ENCODE measurements at places on chromosomes 3 and 15.

DNA sequence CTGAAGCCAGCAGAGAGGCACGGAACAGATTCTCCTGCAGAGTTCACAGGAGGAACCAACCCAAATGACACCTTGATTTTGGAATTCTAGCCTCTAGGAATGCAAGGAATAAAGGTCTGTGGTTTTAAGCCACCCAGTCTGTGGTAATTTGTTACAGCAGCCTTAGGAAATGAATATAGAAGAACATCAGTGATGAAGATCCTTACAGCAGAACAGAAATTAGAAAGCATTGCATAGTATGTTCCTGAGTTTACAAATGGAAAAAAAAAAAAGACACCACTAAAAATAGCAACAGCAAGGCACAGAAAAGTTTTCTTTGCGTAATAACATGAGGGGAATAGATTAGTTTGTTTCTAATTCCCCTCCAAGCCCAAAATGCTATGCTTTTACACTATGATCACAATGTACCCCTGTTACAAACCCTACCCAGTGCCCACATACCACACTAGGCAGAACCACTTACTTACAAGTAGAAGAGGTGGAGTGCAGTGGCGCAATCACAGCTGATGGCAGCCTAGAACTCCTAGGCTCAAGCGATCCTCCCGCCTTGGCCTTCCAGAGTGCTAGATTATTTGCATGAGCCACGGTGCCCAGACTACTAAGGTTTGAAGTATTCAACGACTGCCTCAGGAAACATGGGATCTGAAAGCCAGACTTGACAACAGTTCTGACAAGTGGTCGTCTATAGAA is 84.3 kb downstream of the SHQ1 start:
- DNase-seq: no peak

GRCh38 chr3:171374260-171374659 is 85.9 kb downstream of the TNIK start:
- no peak for DNase-seq

- no peak for DNase-seq
Observed at GRCh38 chr15:45113380-45113990, 487 bp downstream of the DUOX2 start.

GRCh38 chr3:37526511-37526910 is 335.2 kb upstream of the CTDSPL start:
- no peak for DNase-seq

DNA sequence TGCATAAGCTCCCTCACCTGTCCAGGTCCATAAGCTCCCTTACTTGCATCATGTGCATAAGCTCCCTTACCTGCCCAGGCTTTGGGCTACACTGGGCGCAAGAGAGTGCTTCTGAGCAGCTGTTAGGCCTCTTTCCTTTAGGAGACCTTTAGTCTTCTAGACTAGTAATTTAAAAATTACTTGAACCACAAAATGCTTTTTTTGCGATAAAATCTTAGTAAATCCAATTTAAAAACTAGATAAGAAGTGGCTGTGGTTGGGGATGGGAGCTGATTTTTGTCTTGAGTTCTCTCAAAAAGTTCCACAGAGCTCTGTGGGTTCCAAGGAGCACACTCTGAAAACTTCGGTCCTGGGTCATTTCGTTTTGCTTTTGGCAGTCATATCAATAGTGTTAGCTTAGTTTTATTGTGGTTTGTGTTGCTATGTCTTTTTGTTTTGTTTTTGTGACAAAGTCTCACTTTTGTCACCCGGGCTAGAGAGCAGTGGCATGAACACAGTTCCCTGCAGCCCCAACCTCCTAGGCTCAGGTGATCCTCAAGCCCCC is 6.7 kb downstream of the CEMIP start:
- no peak for DNase-seq

Data from stimulated activated CD4-positive, alpha-beta T cell treated with anti-CD3 and anti-CD28 coated beads, Interleukin-1b, Interleukin-23, amount 100 ng/mL, for 24 hours (primary cell).